ENCODE measurements at places on chromosomes 12 and 14.
A peak's percentile ranks its signal among the peaks of the same experiment; 100 is the strongest.

- no peak for DNase-seq
Observed at GRCh38 chr12:25584596-25584995, 31.5 kb upstream of the LMNTD1 start.

DNA sequence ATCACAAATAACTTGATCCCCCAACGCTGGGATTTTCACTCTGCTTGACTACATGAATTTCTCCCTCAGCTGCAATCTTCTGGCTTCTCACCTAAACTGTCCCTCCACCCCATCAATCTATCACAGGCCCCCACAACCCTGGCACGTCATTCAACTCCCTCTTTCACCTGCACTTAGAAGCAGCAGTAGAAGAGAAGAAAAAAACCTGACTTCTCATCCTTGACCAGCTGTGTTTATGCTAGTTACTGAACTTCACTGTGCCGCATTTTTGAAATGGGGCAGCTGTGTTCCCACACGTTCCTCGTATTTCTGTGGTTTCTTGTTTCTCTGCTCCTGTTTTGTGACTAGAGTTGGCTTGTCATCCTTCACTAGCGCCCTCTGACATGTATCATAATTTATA, 35.0 kb downstream of the ITPR2 start:
- DNase-seq, result no peak

DNA sequence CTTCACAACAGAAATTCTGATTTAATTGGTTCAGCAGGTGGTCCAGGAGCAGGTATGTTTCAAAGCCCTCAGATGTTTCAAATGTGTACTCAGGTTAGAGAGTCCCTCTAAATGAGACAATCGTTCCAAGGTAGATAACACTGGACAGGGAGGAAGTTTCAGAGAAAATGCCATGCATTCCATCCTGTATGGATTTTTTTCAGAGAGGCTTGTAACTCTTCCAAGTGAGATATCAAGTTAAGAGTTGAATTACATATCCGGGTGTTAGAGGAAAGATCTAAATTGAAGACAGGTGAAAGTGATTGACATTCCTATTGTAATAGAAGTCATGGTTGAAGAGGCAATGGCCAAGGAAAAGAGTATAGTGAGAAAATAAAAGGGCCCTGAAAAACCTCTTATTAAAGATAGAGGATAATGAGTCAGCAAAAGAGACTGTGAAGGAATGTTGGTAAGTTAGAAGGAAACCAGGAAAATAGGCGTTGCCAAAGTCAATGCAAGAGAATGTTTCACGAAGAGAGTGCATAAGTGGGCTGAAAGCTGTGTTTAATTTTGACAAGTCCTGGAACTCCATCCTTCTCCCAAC, 105.8 kb downstream of the BMP4 start:
- DNase-seq, result no peak

- no peak for DNase-seq
Observed at GRCh38 chr12:113812411-113813228, 153.5 kb downstream of the RBM19 start.

- no peak for DNase-seq
Observed at GRCh38 chr14:32693114-32693513, 245.6 kb upstream of the NPAS3 start.

DNA sequence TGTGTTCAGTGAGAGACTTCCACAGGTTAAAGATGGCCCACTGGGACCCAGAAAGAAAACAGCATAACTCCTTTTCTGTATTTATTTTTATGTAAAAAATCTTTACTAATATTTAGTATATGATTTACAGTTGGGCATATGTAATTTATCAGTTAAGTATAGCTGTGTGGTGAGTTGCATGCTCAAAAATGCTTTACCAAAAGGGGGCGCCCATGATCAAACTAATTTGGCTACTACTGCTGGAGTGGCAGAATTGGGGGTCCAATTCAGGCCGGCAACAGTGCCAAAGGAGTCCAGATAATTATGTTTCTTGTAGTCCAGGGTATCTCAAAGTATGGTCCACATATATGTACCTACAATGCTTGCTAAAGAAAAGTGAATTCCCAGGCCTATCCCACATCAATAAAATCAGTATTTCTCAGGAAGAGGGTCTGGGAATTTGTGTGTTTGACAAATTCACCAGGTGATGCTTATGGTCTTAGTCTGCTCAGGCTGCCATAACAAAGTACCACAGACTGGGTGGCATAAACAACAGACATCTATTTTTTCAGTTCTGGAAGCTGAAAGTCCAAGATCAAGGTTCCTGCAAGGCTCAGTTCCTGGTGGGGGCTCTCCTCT, 152.0 kb downstream of the KTN1 start:
- peak; percentile 27 for DNase-seq

DNA sequence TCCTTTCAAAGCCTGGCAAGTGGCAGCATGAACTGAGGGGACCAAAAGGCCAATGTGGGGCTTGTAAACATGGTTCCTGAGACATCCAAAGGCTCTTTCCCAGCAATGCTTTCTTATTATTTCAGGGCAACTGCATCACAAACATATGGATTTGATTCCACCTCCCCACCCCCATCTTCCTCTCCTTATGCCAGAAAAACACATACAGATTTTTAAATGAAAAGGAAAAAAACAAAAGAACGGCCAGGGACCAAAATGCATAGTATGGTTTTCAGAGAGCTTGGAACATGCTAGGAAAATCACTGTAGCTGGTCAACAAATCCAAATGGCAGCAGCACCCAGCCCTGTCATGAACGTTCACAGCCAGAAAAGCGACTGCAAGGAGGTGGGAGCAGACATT, 167.6 kb downstream of the ANO2 start:
- DNase-seq, result no peak

DNA sequence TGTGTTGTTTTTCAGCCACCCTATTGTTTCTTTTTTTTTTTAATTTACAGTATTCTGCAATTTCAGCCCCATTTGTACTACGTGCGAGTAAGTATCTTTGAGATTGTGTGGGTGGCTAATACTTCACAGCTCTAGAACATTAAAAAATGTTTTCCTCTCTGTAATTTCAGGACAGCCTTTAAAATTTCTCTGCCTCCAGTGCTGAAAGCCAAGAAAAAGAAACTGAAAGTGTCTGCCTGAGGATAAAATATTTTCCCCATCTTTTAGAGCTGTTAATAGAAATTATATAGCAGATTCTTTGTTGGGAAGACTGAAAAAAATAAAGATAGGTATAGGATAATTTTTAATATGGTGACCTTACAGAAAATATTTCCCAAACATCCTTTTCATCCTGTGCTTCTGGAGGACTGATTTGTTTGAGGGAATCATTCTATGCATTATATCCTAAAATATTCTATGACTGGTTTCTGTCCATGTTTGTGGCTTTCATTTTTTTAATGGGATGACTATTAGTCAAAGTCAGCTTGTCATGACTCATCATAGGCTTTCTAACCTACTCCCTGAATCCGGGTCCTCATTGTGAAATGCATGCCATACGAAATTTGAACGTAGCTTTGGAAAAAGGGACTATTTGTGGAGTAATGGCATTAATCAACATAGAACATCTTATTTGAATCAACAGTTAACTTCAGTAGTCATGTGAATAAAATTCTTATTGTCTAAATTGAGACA, 10.8 kb upstream of the TCTN2 start:
- no peak for DNase-seq

DNA sequence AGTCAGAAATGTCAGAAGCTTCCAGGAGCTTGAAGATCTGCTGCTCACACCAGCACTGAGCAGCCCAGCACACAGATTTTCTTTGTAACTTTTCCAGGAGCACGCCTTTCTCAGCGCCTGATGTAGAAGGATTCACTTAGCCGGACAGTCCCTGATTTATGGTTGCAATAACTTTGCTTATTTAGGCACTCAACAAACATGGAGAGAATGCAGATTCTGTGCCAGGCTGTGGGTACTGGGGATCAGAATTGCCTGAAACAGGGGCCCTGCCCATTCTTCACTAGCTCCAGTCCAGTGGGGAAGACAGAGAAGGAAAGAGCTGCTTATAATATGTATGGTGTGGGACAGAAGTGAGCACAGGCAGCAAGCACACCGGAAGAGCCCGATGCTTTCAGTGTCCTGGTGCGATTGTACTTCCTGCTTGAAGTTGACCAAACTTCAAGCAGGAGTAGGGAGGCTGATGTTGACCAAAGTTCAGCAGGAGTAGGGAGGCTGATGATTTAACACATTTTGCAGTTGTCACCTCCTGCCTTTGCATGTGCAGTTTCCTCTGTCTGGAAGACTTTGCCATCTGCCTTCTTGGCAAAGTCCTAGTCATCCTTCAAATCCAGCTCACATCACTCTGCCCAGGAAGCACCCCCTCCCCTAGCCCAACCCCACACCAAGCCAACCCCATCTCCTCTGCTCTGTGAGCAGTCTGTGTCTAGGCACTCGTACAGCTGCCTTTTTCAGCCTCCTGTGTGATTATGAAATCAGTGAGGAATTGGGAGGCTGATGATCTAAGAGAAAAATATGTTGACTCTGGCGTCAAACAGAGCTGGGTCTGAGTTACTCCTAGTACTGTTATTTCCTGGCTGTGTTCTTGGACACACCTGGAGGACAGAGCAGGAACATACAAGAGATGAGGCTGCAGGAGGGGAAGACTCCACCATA, 12.0 kb upstream of the PRIMA1 start:
- no peak for DNase-seq

GRCh38 chr14:47949006-47949405, 273.6 kb upstream of the MDGA2 start:
- no peak for DNase-seq

DNA sequence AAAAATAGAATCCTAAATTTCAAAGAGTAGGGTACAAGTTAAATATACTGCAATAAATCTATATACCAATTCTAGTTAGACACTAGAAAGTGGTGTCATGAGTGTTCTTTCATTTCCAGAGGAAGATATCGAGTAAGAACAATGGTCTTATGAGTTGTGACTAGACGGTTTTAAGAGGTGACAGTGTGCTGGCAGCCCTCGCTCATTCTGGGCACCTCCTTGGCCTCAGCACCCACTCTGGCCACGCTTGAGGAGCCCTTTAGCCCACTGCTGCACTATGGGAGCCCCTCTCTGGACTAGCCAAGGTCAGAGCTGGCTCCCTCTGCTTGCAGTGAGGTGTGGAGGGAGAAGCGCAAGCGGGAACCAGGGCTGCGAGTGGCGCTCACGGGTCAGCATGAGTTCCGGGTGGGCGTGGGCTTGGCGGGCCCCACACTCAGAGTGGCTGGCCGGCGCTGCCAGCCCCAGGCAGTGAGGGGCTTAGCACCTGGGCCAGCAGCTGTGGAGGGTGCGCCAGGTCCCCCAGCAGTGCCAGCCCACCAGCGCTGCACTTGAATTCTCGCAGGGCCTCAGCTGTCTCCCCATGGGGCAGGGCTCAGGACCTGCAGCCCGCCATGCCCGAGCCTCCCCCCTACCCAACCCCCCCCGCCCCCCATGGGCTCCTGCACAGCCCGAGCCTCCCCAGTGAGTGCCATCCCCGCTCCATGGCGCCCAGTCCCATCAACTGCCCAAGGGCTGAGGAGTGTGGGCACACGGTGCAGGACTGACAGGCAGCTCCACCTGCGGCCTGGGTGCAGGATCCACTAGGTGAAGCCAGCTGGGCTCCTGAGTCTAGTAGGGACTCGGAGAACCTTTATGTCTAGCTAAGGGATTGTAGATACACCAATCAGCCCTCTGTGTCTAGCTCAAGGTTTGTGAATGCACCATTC, 18.7 kb downstream of the PRKD1 start:
- no peak for DNase-seq

DNA sequence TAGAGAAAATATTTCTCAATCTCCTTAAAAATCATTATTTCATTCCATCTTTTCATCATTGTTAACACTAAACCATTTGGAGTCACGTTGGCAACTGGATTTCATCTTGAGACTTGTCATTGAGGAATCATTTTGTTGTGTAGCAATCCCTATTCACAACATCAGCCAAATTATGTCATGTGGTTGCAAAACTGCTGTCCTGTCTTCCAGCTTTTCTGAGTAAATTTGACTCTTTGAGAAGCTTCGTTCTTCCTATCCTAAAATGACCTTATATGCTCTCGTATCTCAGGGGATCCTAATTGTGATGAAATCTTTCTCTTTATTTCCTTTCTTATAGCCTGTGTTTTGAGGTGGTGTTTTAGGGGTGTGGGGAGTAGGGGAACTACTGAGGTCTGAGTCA, 30.6 kb upstream of the KICS2 start:
- DNase-seq, result no peak

DNA sequence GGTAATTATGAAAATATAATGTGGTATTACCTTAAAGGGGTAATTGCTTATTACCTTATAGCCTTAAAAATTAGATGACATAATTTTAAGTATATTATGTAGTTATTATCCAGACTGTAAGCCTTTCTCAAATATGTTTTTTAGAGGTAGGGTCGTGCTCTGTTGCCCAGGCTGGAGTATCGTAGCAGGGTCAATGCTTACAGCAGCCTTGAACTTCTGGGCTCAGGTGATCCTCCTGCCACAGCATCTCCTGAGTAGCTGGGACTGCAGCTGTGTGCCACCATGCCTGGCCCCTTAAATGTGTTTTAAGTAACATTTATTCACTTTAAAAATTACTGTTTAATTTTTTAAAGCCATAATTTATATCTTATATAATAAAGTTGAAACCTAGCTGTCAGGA, 10.4 kb downstream of the PRPF39 start:
- DNase-seq, result no peak

DNA sequence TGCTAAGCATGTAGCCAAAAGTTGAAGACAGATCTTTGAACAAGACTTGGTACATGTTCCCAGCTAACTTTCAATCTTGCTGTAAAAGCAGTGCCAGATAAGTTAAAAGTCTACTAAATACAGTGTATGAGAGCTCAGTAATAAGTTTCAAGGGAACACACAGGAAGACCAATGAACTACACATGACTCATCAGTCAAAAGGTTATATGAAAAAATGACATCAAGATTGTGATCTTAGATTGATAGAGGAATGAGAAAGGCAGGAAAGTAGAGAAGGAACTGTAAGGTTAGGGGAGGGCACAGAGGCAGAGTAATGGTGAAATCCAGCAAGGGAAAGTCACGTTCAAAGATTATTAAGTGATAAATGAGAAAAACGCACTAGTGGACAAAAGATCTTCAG, 249.9 kb upstream of the FLRT2 start:
- no peak for DNase-seq

GRCh38 chr12:39931857-39932256, 174.0 kb downstream of the SLC2A13 start:
- no peak for DNase-seq

DNA sequence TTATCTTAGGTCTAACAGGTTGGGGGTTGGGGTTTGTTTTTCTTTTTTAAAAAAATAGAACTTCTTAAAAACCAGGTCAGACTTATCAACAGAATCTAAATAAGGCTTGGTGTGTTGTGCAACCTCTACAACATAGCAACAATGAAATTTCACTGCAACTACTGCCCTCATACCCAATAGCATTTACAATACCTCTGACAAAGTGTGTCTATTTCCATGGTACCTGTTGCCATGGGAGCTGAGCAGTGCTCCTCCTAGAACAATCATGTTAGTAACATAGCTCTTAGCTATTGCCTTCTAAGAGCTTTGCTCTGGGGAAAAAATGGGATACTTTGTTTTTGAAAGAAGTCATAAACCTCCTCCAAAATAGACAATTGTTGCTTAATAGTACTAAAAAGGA, 103.3 kb upstream of the CCDC175 start:
- no peak for DNase-seq

DNA sequence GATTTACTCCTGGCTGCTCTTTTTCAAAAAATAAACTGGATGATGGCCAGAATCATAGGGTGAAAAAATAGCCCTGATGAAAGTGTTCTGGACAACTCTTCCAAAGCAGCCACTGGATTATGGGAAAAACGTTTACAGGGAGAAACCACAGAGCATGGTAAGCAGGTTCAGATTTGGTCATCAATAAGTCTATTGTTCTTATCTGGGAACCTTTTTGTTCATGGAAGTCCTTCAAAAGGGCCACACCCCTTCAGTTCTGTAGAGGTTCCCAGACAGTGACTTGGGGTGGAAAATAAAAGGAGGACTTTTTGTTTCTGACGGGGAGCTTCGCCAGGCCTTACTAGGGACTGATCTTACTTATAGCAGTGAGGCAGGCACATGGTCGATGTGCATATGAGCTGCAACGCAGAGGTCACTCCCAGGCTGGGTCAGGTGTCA, 117.4 kb upstream of the SLC38A2 start:
- DNase-seq, result no peak
